Adrenal gland (tissue), 19 donors: ENCODE measurements at places on chromosomes 16 and 17. TPM values are rescaled to one million over a fixed set of nuclear protein-coding genes. Genes with fewer than 3 reads are reported as not detected.

The CCL15 gene
- total RNA-seq, result 0.45 TPM

The CDT1 gene
- total RNA-seq, result 2.6 TPM

The CYLD gene
- 49.7 TPM for total RNA-seq

The ZPBP2 gene
- total RNA-seq, result not detected

The NEUROD2 gene
- total RNA-seq, result not detected

The BRICD5 gene
- 0.36 TPM for total RNA-seq

The DOC2A gene
- 14.8 TPM for total RNA-seq

DNA sequence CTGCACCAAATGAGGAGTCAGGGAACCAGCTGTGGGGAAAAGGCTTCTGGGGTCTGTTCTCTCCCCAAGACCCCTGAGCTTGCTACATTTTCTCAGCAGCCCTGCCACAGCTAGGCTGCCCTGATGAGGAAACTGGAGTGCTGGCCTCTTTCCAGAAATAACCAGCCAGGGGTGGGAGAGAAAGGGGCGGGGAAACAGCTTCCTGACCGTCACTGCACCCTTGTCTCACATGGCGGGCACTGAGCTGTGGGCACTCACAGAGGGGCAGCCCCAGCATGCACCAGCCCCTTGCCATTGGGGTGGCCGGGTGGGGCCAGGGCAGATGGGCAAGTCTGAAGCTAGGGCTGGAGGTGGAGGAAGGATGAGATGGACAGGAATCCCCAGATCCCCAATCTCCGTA, 2.9 kb downstream of the SRL start:
- H3K4me3 ChIP-seq, result no peak overlapping the region
- H3K4me1 ChIP-seq, result no peaks in the 10 kb centered on the region
- no peak for DNase-seq
- H3K36me3 ChIP-seq, result no peaks in the 10 kb centered on the region

- peak overlapping the region; percentile 97 for H3K27ac ChIP-seq
- peaks cover 34% of the 10 kb centered on the region for H3K4me1 ChIP-seq
- H3K27me3 ChIP-seq, result no peaks in the 10 kb centered on the region
- no peak for DNase-seq
- H3K36me3 ChIP-seq, result no peaks in the 10 kb centered on the region
Measured at GRCh38 chr16:73058616-73059409, 10.9 kb upstream of the ZFHX3 start.

DNA sequence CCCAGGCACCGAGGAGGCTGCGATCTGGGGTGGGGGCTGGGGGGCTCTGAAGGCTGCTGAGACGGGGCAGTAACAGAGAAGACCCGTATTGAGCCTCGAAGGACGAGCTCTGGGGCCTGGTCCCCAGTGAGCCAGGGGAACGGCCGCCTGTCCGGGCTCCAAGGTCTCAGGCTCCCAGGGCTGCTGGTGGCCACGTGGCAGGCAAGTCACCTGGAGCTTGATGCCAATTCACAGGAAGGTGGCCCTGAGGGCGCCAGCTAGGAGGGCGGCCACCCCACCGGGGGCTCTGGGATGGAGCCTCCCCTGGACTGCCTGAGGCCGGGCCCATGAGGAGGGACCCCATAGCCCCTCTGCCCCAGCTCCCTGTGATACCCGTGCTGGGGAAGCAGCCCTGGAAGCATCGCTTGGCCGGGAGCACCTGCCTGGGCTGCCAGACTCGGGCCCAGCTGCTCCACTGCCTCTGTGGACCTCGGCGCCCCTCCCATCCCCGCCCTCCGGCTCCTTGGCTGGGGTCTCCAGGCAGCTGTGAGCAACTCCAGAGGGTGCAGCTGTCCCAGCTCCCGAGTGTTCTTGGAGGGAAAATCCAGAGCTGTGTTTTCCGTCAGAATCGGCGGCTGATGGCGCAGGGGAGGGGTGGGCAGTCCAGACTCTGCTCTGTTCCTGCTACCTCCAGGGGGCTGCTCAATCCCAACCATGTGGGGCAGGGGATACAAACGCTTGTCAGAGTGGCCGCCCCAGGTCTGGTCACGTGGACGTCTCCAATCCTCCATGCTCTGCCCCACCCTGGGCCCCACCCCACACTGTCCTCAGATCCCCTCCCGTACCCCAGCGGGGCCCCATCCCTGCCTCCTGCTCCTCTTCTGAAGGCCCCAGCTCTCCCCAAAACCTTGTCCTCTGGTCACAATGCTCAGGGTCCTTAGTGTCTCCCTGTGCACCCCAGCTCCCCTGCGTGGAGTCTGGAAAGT, 67.2 kb upstream of the GNG13 start:
- no peaks in the 10 kb centered on the region for H3K4me1 ChIP-seq
- no peak for DNase-seq
- no peaks in the 10 kb centered on the region for H3K27me3 ChIP-seq
- no peak overlapping the region for H3K27ac ChIP-seq
- H3K36me3 ChIP-seq, result no peaks in the 10 kb centered on the region

- no peak overlapping the region for H3K27ac ChIP-seq
- no peaks in the 10 kb centered on the region for H3K4me1 ChIP-seq
- H3K27me3 ChIP-seq, result peaks cover 3% of the 10 kb centered on the region
- H3K36me3 ChIP-seq, result no peaks in the 10 kb centered on the region
Measured at GRCh38 chr17:43659823-43660617, 1.7 kb downstream of the MEOX1 start.

- H3K36me3 ChIP-seq, result no peaks in the 10 kb centered on the region
- H3K4me1 ChIP-seq, result no peaks in the 10 kb centered on the region
- H3K4me3 ChIP-seq, result no peak overlapping the region
- DNase-seq, result no peak
- no peak overlapping the region for H3K27ac ChIP-seq
Measured at GRCh38 chr17:34301986-34302385, 16.4 kb downstream of the CCL11 start.

DNA sequence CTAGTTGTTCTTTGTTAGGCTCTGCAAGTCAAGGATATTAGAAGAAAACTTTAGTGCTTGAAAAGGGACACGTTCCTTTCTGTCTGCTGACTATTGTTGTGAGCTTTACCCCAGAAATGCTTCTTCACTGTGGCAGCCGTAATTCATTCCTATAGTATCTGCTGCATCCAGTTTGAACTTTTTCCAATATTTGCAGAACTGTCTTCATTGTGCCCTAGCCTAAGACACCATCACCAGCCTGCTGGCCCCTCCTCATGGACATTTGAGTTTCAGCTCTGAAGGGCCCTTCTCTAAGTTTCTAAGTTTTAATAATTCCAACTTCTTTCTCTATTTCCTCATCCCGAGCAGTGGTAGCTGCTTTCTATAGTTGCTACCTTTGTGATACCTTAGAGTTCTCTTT, 91.7 kb downstream of the SLC39A11 start:
- DNase-seq, result no peak
- H3K36me3 ChIP-seq, result no peaks in the 10 kb centered on the region
- no peaks in the 10 kb centered on the region for H3K27me3 ChIP-seq
- no peaks in the 10 kb centered on the region for H3K4me1 ChIP-seq
- no peak overlapping the region for H3K27ac ChIP-seq

DNA sequence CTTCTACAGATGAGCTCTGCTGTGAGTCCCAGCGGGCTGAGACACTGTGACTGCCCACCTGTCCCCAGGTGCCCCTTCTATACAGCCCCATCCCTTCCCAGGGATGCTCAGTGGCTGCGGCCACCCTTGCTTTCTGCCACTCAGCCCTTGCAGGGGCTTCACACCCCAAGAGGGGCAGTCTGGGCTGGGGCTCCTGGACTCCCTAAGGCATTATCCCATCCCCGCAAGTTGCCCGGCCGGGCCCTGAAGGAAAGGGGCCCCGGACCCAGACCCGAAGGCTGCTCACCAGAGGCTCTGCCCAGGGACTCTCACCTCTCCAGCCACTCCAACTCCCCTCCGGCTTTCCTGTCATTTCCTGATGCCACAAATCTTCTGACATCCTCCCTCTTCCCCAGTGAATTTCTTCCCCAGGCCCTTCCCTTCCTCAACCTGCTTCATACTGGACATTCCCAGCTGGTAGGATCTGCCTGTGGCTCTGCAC, 88.5 kb upstream of the TOB1 start:
- peaks cover 49% of the 10 kb centered on the region for H3K4me1 ChIP-seq
- peak overlapping the region; percentile 96 for H3K27ac ChIP-seq
- DNase-seq, result peak; percentile 25
- H3K36me3 ChIP-seq, result no peaks in the 10 kb centered on the region
- H3K27me3 ChIP-seq, result no peaks in the 10 kb centered on the region

GRCh38 chr16:84820305-84820684, 510 bp downstream of the CRISPLD2 start:
- no peak for DNase-seq
- no peak overlapping the region for H3K4me3 ChIP-seq
- peaks cover 10% of the 10 kb centered on the region for H3K27me3 ChIP-seq
- H3K4me1 ChIP-seq, result no peaks in the 10 kb centered on the region
- no peaks in the 10 kb centered on the region for H3K36me3 ChIP-seq

DNA sequence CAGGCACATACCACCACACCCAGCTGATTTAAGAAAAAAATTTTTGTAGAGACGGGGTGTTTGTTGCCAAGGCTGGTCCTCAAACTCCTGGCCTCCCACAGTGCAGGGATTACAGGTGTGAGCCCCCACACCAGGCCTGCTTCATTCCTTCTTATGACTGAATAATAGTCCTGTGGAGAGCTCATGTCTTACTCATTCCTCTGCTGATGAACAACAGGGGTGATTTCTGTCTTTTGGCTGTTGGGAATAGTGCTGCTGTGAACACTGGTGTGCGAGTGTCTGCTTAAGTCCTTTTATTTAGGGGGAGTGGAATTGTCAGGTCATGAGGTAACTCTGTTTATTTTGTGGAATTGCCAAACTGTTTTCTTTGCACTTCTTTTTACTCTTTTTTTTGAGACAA, 2.7 kb upstream of the CTRB1 start:
- DNase-seq, result no peak
- no peak overlapping the region for H3K27ac ChIP-seq
- H3K4me1 ChIP-seq, result peaks cover 8% of the 10 kb centered on the region
- no peaks in the 10 kb centered on the region for H3K36me3 ChIP-seq
- H3K27me3 ChIP-seq, result no peaks in the 10 kb centered on the region

GRCh38 chr16:50708373-50709060, 15.1 kb downstream of the NOD2 start:
- H3K27ac ChIP-seq, result no peak overlapping the region
- no peak for DNase-seq
- no peaks in the 10 kb centered on the region for H3K27me3 ChIP-seq
- no peaks in the 10 kb centered on the region for H3K4me1 ChIP-seq
- H3K36me3 ChIP-seq, result no peaks in the 10 kb centered on the region
- H3K4me3 ChIP-seq, result no peak overlapping the region

GRCh38 chr17:34665819-34666763, 86.7 kb downstream of the TMEM132E start:
- H3K4me1 ChIP-seq, result no peaks in the 10 kb centered on the region
- H3K27me3 ChIP-seq, result no peaks in the 10 kb centered on the region
- DNase-seq, result no peak
- no peak overlapping the region for H3K27ac ChIP-seq

DNA sequence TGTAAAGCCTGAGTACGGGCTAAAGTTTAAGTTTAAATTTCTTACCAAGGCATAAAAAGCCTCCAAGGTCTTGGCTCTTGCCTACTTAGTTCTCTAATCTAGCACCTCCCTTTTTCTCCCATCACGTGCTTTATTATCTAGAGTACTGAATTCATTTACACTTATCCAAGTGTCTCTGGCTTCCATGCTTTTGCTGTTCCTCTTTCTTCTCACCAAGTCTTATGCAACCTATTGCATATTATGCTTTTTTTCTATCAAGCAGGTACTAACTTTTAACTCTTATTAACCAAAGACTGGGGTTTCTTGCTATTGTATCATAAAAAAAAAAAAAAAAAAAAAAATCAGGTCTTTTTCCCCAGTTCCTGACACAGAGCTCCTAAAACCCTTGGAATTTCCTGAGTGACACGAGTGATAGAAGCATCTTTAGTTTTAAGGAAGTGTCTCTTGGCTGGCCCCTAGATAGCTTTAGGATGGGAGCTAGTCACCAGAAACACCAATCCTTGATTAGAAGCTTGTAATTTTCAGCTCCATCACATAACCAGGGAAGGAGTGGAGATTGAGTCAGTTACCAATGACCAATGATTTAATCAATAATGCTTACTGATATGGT, 44.9 kb downstream of the SSH2 start:
- no peak overlapping the region for H3K27ac ChIP-seq
- H3K4me1 ChIP-seq, result no peaks in the 10 kb centered on the region
- H3K4me3 ChIP-seq, result no peak overlapping the region
- DNase-seq, result no peak
- H3K36me3 ChIP-seq, result no peaks in the 10 kb centered on the region

DNA sequence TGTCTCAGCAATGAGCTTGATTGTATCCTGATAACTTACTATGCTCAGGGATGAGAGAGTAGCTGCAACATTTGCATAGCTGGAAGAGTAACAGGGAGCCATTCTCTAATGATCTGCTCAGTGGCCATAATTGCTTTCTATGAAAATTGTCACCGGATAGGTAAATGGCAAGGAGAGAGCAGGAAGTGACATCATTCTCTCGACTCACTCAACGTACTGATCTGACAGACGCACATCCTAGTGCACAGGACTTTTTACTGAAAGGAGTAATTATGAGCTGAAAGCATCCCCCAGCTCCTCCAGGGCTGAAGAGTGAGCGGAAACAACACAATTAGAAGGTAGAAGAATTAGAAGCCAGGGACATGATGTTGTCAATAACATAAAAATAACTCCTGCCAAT, 71.8 kb downstream of the IRX5 start:
- H3K4me1 ChIP-seq, result no peaks in the 10 kb centered on the region
- H3K4me3 ChIP-seq, result no peak overlapping the region
- peaks cover 21% of the 10 kb centered on the region for H3K27me3 ChIP-seq
- H3K36me3 ChIP-seq, result no peaks in the 10 kb centered on the region
- DNase-seq, result no peak
